ENCODE measurements at places on chromosomes 6 and 20. TPM values are rescaled to one million over a fixed set of nuclear protein-coding genes. Genes with fewer than 3 reads are reported as not detected.

GRCh38 chr6:160086754-160087153 is 34.9 kb upstream of the SLC22A1 start:
- no peaks in the 10 kb centered on the region for H3K27me3 ChIP-seq
- H3K4me3 ChIP-seq, result no peak overlapping the region

DNA sequence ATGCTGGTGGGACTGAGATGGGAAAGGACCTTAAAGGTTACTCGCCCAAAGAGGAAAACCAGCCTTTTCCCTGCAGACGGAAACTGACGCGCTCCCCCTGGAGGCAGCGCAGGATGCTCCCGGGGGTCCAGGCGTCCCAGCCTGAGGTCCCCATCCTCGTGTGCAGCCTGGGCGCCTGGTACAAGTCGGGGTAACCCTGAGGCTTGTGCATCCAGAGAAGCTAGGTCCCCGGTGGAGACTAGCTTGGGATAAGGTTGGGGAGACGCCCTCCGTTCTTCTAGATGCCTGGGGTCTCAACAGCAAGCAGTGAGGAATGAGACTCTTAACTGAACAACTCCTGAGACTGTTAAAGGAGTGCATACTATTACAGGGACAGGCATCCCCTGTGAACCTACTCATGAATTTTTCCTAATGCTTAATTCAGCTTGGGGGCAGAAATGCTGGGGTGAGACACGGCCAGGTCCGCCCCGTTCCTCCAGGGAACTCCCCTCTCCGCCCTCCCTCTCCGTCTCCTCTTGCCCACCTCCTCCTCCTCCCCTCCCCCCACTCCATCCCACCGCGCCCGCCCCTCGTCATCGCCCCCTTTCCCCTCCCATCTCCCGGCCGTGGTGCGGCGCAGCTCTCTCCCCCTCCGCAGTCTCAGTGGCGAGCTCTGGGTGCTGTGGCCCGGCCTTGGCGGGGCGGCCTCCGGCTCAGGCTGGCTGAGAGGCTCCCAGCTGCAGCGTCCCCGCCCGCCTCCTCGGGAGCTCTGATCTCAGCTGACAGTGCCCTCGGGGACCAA is at the start of gene PRSS35:
Gene PRSS35, plus strand, starts transcription at position 634 of the 781 bp plus-strand sequence. CDS start 10,908 bp downstream, outside the sequence.
- peak within 1 kb of the TSS; percentile 44 for H3K4me3 ChIP-seq
- peaks cover 6% of the 10 kb centered on the region for H3K27me3 ChIP-seq

The C6orf163 gene
- total RNA-seq, result 2.1 TPM

The HUS1B gene
- 1.0 TPM for total RNA-seq

GRCh38 chr6:10300071-10300470 is 114.8 kb downstream of the TFAP2A start:
- no peak overlapping the region for H3K27ac ChIP-seq
- no peaks in the 10 kb centered on the region for H3K4me1 ChIP-seq
- H3K36me3 ChIP-seq, result no peaks in the 10 kb centered on the region
- DNase-seq, result no peak
- H3K27me3 ChIP-seq, result no peaks in the 10 kb centered on the region

The MEP1A gene
- total RNA-seq, result not detected

DNA sequence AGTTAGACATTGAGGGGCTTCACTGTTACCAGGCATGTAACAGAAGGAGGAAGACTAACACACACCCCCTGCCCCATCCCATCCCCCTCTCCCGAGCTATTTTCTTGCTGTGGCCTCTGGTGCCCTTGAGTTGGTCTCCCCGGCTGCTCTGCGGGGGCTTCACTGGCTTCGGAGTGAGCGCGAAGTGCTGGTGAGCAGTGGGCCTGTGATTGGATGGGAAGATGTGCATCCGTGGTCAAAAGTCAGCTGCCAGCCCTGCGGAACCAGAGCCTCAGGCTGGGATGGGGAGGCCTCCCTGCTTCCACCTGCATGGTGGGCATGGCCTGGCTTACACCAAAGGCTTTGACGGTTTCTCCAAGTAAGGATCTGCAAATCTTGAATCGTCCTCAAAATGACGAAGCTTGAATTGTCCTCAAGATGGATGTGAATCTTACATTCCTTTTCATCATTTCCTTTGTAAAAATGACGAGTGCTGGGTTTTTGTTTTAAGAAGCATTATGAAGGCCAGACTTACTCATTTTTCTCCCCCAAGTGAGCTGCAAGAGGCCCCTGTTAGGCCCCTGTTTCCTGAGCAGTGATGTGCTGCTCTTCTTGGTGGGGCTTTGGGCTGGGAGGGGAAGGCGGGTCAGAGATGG is 23.7 kb downstream of the SPATA2 start:
- no peak overlapping the region for H3K4me3 ChIP-seq
- DNase-seq, result no peak
- no peak overlapping the region for H3K27ac ChIP-seq
- no peaks in the 10 kb centered on the region for H3K27me3 ChIP-seq
- H3K4me1 ChIP-seq, result peaks cover 70% of the 10 kb centered on the region

DNA sequence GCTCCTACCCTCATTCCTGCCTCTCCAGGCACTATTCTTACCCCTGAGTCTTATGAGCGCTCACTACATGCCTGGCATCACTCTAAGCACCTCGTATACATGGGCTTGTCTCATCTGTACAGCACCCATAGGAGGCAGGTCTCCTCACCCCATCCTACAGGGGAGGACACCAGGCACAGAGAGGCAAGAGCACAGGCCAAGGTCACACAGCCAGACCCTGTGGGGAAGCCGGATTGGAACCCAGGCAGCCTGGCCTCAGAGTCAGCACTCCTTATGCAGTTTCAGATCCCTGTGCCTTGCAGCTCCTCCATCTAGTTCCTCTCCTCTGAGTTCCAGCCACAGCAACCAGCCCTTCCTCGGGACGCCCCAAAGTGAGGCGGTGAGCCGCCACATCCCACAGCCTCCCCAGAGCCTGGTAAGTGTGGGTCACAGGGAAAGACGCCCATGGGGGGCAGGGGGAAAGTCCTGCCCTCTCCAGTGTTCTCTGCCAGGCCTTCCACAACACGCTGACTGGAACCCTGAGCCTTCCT is 103.3 kb downstream of the NFATC2 start:
- H3K4me1 ChIP-seq, result no peaks in the 10 kb centered on the region
- no peak overlapping the region for H3K4me3 ChIP-seq
- peaks cover 8% of the 10 kb centered on the region for H3K36me3 ChIP-seq
- no peak overlapping the region for H3K27ac ChIP-seq

- H3K27ac ChIP-seq, result peak overlapping the region; percentile 72
- peak; percentile 81 for DNase-seq
- H3K4me3 ChIP-seq, result peak overlapping the region; percentile 84
These were observed 577 bp upstream of the LRRC1 start for GRCh38 chr6:53794137-53794719.

- H3K4me3 ChIP-seq, result no peak overlapping the region
- no peaks in the 10 kb centered on the region for H3K4me1 ChIP-seq
- peaks cover 82% of the 10 kb centered on the region for H3K36me3 ChIP-seq
- no peak overlapping the region for H3K27ac ChIP-seq
- DNase-seq, result no peak
These were observed 78.1 kb upstream of the KIF25 start for GRCh38 chr6:167919349-167919748.

The RRAGD gene
- total RNA-seq, result 44.0 TPM

DNA sequence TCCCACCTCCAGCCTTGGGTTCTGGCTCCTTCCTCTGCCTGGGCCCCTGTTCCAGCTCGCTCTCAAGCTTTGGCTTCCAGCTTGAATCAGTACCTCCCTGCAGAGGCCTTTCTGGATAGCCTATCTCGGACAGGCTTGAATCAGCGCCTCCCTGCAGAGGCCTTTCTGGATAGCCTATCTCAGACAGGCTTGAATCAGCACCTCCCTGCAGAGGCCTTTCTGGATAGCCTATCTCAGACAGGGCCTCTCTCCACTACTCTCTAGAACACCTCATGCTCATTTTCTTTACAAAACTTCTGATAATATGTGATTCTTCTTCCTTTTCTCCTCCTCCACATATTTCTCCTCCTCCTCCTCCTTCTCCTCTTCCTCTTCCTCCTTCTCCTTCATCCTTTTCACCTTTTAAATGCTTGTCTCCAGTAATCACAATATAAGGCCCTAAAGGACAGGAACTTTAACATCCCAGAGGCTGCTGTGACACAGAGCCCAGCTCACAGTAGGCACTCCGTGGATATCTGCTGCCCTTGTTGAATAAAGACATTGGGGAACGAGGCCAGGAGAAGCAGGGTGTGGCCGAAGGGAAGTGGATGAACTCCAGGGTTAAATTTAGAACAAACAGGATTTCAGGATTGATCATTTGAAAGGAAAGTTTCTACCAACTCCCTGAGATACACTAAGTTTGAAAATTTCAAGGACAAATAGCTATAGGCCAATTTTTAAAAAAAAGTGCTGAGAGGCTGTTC is 9.3 kb upstream of the RPS6KA2 start:
- peak overlapping the region; percentile 25 for H3K27ac ChIP-seq
- H3K27me3 ChIP-seq, result no peaks in the 10 kb centered on the region
- DNase-seq, result no peak
- H3K4me1 ChIP-seq, result peaks cover 22% of the 10 kb centered on the region

GRCh38 chr6:163281634-163282033 is 132.9 kb upstream of the QKI start:
- H3K4me3 ChIP-seq, result no peak overlapping the region
- H3K27me3 ChIP-seq, result no peaks in the 10 kb centered on the region
- H3K27ac ChIP-seq, result no peak overlapping the region
- no peaks in the 10 kb centered on the region for H3K4me1 ChIP-seq

The SAMD5 gene
- 19.6 TPM for total RNA-seq

GRCh38 chr6:958488-958887 is 265.5 kb upstream of the EXOC2 start:
- H3K4me1 ChIP-seq, result no peaks in the 10 kb centered on the region
- DNase-seq, result no peak
- no peaks in the 10 kb centered on the region for H3K36me3 ChIP-seq

The IER3 gene
- total RNA-seq, result 35.4 TPM
